ENCODE measurements at places on chromosomes 2 and 18. TPM values are rescaled to one million over a fixed set of nuclear protein-coding genes. Genes with fewer than 3 reads are reported as not detected.

RAB6C gene
- total RNA-seq: 0.63 TPM

EGR4 gene
- not detected for total RNA-seq

C2orf80 gene
- total RNA-seq: 21.0 TPM

SLC19A3 gene
- total RNA-seq: 3.1 TPM

AOX1 gene
- total RNA-seq: 1.9 TPM

DYSF gene
- 1.6 TPM for total RNA-seq

RGPD3 gene
- total RNA-seq: 1.3 TPM

IL36RN gene
- total RNA-seq: not detected

ALPI gene
- not detected for total RNA-seq

FOXD4L1 gene
- 0.63 TPM for total RNA-seq

PPP3R1 gene
- 59.2 TPM for total RNA-seq

REG3G gene
- total RNA-seq: not detected

SAG gene
- total RNA-seq: 0.63 TPM

IAH1 gene
- 89.2 TPM for total RNA-seq

CDKL4 gene
- 6.3 TPM for total RNA-seq

HOXD12 gene
- not detected for total RNA-seq

ANKRD62 gene
- 0.63 TPM for total RNA-seq

TTN gene
- total RNA-seq: 6.3 TPM

POTEI gene
- 0.31 TPM for total RNA-seq

FAM161A gene
- 29.1 TPM for total RNA-seq

RFX8 gene
- not detected for total RNA-seq
